ENCODE measurements at places on chromosomes 4 and X. TPM values are rescaled to one million over a fixed set of nuclear protein-coding genes. Genes with fewer than 3 reads are reported as not detected.

The OCIAD2 gene
- total RNA-seq = 133 TPM

The DMRTC1B gene
- total RNA-seq = not detected

The CNKSR2 gene
- total RNA-seq = 1.5 TPM

The PCDH19 gene
- 0.05 TPM for total RNA-seq

The LAMP2 gene
- 123 TPM for total RNA-seq

The CLGN gene
- total RNA-seq = 0.38 TPM

- no peak for DNase-seq
Measured at GRCh38 chr4:155539746-155540145, 126.9 kb upstream of the GUCY1A1 start.

GRCh38 chr4:110049951-110050925 lies 137.6 kb downstream of the EGF start:
- no peak for DNase-seq

GRCh38 chr4:80094191-80094590 lies 21.2 kb upstream of the ANTXR2 start:
- DNase-seq = no peak

- no peak for DNase-seq
Measured at GRCh38 chr4:60952921-60953320, 247.2 kb upstream of the ADGRL3 start.

GRCh38 chr4:174663216-174663615 lies 140.9 kb upstream of the HPGD start:
- DNase-seq = no peak

- no peak for DNase-seq
Measured at GRCh38 chrX:130049821-130050220, 60.5 kb downstream of the ELF4 start.

GRCh38 chrX:79361192-79361870 lies 5.8 kb downstream of the ITM2A start:
- DNase-seq = no peak
